ENCODE measurements at places on chromosomes 16 and 17.

DNA sequence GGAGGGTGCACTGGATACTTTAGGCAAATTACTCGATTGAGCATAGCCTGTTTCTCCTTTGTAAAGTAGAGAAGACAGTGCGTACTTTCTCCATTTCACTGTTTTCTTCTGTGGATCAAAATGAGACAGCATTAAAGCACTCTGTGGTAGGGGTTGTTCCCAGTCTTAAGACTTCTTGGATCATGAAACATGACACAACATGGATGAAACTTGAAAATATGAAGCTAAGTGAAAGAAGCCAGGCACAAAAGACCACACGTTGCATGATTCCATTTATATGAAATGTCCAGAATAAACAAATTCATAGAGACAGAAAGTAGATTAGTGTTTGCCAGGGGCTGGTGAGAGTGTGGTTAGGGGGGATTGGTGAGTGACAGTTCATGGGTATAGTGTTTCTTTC, 61.8 kb upstream of the MED9 start:
- DNase-seq, result no peak

DNA sequence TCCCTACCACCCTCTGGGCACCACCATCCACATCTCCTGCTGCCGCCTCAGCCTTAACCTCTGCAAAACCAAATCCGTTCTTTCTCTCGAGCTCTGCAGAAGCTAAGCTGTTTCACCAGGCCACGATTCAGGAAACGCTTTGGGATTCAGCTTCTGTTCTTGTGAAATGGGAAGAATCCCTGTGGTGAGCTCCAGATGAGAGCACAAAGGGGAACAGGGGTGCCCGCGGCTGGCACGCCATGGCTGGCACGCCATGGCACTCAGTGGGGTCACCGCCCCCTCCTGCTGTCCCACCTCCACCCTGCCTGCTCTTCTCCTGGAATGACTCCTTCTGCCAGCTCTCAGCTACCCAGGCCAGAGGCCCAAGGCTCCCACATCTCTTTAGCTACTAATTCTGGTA, 5.7 kb downstream of the QPRT start:
- no peak for DNase-seq

DNA sequence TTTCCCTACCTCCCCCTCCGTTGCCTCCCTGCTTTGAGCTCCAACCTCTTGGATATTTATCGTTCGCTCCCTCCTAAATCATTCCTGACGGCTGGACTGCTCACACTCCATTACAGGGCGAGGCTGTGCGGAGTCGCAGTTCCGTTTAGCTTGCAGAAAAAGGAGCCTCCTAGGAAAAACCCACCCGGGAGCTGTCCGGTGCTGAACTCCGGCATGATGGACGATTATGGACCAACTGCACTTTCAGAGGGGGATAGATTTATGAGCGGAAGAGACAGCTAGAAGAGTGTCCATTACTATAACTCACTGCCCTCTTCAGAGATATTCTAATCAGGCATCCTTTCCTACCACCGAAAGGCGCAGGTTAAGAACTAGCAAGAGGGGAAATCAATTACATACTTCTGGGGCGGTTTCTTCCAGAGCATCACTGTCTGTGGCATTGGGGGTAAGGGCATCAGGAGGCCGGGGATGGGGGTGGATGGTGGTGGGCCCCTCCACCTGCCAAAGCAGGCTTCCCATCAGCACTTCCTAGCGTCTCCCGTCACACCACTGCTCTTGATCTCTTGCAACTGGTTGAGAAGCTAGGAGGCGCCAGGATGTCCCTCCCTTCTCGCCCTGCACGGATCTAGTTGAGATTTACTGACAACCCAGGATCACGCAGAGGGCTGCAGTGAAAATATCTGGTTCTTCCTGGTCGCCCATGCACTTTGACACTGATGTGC, 251.2 kb downstream of the ENGASE start:
- DNase-seq, result no peak

- no peak for DNase-seq
These were observed 32.8 kb upstream of the MNT start for GRCh38 chr17:2433696-2434095.

GRCh38 chr16:17372386-17372785, 98.4 kb downstream of the XYLT1 start:
- DNase-seq, result no peak

GRCh38 chr17:5478992-5479391, 7.0 kb downstream of the DERL2 start:
- DNase-seq, result no peak

GRCh38 chr17:82648742-82649331, 593 bp upstream of the WDR45B start:
- no peak for DNase-seq

DNA sequence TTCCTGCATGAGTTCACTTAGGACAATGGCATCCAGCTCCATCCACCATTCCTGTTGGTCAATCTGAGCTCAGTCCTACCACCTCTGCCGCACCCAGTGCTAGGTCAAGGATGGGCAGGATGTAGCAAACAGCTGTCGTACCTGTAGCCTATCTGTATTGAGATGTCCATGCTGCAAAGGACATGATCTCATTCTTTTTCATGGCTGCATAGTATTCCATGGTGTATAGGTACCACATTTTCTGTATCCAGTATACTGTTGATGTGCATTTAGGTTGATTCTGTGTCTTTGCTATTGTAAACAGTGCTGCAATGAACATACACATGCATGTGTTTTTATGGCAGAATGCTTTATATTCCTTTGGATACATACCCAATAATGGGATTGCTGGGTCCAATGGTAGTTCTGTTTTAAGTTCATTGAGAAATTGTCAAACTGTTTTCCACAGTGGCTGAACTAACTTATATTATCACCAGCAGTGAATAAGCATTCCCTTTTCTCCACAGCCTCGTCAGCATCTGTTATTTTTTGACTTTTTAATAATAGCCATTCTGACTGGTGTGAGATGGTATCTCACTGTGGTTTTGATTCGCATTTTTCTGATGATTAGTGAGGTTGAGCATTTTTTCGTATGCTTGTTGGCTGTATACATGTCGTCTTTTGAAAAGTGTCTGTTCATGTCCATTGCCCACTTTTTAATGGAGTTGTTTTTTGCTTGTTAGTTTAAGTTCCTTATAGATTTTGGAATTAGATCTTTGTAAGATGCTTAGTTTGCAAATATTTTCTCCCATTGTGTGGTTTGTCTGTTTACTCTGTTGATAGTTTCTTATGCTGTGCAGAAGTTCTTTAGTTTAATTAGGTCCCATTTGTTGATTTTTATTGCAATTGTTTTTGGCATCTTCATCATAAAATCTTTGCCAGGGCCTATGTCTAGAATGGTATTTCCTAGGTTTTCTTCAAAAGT, 7.2 kb upstream of the MRTFB start:
- DNase-seq, result no peak

- no peak for DNase-seq
These were observed 94.7 kb downstream of the MGAT5B start for GRCh38 chr17:76962858-76963257.

DNA sequence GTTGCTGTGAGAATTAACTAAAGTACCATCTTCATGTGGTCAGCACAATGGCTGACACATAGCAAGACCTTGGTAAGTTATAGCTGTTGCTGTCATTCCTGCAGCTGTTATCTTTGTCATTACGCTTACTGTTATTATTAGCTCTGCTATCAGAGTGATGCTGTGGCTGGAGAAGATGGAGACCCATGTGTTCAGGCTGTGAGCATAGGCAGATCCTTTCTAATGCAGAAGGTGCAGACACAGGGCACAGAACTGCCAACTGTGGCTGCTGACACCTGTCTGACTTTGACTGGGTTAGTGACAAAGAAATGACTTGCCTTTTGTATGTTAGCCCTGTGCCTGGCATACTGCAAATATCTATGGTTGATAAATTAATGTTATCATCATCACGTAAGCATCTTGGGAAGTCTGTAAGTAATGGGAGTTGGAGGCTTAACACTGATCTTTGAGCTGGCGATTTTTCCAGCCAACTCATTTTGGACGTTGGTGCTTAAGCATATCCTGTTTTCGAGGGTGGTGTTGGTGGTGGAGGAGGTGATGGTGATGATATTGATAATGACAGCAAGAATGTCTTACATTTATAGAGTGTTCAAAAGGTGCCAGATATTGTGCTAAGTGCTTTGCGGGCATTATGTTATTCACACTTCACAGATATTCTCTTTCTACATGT, 695.3 kb downstream of the WWOX start:
- DNase-seq, result no peak

DNA sequence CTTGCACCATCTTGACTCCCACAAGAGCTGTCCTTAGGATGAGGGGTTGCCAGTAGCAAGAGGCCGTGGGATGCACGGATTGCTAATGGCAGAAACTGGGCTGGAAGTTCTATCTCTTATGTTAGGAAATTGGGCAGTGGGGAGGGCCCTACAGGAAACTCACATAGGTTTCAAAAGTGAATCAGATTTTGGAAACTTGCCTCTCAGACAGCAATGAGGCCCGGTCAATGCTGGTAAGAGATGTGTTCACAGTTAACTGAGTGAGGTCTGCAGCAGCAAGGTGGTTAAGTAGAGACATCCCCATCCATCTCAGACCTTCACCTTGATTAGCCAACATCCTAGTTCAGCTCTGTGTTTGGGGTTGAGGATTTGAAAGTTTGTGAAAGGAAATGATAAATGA, 164.7 kb downstream of the ABCA8 start:
- DNase-seq, result no peak

GRCh38 chr17:79144133-79144532, 69.5 kb downstream of the ENGASE start:
- DNase-seq, result no peak

- DNase-seq, result no peak
These were observed 68.1 kb upstream of the CES5A start for GRCh38 chr16:55943267-55943666.

GRCh38 chr16:89720551-89720812, 216 bp downstream of the VPS9D1 start:
- DNase-seq, result no peak

- no peak for DNase-seq
These were observed 368.0 kb downstream of the CPPED1 start for GRCh38 chr16:12435730-12436129.

DNA sequence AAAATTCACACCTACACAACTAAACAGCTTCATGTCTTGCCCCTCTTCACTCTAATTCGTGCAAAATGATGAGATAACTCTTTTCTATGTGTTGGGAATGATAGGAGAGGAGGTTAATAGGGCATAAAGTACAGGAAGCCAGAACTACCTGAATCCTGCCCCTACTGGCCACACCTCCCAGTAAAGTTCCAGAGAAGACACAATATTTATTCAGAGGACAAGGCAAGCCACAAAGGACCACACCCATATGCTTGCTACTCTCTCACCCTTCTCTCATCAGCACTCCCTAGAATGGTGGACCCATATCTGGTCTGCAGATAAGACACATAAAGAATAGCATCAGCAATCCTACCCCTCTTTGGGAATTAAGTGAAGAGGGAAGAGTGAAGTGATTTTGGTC, 74.6 kb downstream of the ZNF18 start:
- no peak for DNase-seq

DNA sequence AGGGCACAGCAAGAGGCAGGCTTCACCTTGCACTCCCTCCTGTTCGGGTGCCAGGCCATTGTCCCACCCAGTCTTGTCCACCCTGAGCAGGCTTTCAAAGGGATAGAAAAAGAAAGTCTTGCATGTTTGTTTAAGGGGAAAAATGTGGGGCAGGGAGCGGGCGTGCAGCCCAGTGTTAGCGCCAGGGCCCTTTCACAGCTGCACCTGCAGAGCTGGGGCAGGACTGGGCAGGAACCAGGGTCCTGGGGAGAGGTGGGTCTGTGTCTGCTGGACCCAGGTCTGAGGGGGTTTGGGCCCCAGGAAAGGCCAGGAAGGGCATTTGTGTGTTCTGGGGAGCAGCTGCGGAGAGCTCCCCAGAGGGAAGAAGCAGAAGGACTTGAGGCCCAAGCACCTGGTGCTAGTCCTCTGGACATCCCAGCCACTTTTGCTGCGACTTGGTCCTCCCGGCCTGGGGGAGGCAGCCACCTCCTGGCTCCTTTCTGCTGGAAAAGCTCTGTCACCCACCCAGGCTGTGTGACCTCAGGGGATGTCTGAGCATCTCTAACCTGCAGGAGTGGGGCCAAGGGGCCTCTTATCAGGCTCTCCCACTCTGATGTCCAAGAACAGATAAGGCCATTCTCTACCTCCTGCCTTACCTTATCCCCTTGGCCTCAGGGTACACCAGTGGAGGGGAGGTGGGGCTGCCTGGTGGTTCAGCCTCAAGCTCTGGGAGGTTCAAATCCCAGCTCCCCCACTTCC, 44.7 kb downstream of the PSME3IP1 start:
- no peak for DNase-seq

DNA sequence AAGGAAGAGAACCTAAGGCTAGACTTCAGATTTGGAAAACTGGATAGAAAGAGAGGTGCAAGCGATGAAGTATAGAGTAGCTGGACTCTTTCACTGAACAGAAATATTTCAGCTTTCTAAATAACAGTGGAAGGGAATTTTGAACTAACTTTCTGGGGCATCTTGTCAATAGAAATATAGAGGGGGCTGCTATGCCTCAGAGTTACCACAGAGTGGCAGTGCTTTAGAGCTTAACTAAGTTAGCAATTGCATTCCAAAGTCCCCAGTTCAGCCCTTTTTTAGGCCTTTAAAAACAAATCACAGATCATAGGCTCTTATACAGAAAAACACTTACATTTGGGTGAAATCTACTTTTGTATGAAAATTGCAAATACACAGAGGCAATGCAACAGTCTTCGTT, 154.2 kb upstream of the CDH8 start:
- no peak for DNase-seq

DNA sequence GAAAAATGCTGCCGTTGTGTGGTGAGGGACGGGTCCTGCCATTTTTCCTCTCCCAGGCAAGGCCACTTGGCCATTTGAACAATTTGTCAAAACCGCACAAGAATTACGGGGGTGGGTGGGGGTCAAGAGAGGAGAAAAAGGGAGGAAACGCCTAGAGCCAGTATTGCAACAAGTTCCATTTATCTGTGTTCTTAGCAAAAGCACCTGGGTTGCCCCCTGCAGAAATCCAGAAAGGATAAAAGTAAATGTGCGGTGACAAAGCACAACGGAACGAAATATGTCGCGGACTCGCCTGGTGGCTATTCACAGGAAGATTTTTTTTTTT, 209.4 kb downstream of the ZFHX3 start:
- no peak for DNase-seq

DNA sequence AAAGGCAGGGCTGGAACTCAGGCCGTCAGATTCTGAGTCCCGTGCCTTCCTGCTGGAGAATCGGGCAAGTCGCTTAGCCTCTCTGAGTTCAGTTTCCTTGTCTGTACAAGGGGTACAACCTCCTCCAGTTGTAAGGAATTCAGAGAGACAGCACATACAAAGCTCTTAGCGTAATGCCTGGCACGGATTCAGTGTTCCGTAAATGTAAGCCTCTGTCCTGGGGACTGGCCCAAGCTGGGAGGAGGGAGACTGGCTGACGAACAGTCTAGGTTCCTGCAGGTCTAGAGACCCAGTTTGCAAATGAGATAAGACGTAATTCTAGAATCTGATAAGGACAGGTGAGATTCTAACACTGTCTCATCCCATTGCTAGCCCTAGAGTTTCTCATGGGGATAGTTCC, 9.9 kb downstream of the METTL22 start:
- DNase-seq, result no peak

Data from effector CD8-positive, alpha-beta T cell (primary cell).